ENCODE measurements at places on chromosomes 16 and 17. TPM values are rescaled to one million over a fixed set of nuclear protein-coding genes. Genes with fewer than 3 reads are reported as not detected.

The HAS3 gene
- not detected for total RNA-seq

The P2RX1 gene
- not detected for total RNA-seq

The IRF8 gene
- not detected for total RNA-seq

The ITGB4 gene
- total RNA-seq, result 6.9 TPM

The KRTAP2-1 gene
- not detected for total RNA-seq

The ZG16B gene
- total RNA-seq, result 1.8 TPM

GRCh38 chr16:89330177-89330856 lies 112.8 kb downstream of the ZNF778 start:
- H3K4me3 ChIP-seq, result no peak overlapping the region
- peaks cover 84% of the 10 kb centered on the region for H3K4me1 ChIP-seq
- H3K27ac ChIP-seq, result peak overlapping the region; percentile 42

GRCh38 chr17:3004925-3005324 lies 58.5 kb downstream of the OR1D5 start:
- H3K36me3 ChIP-seq, result peaks cover 15% of the 10 kb centered on the region
- DNase-seq, result no peak
- no peak overlapping the region for H3K27ac ChIP-seq
- H3K4me3 ChIP-seq, result no peak overlapping the region
- no peaks in the 10 kb centered on the region for H3K27me3 ChIP-seq

- peak; percentile 80 for DNase-seq
- H3K4me1 ChIP-seq, result peaks cover 43% of the 10 kb centered on the region
- H3K27me3 ChIP-seq, result peaks cover 4% of the 10 kb centered on the region
- no peaks in the 10 kb centered on the region for H3K36me3 ChIP-seq
- H3K27ac ChIP-seq, result no peak overlapping the region
Measured at GRCh38 chr16:50437769-50438437, 69.1 kb upstream of the BRD7 start.

- H3K4me3 ChIP-seq, result no peak overlapping the region
- H3K4me1 ChIP-seq, result peaks cover 11% of the 10 kb centered on the region
- H3K27ac ChIP-seq, result no peak overlapping the region
- no peak for DNase-seq
Measured at GRCh38 chr17:14452856-14453255, 152.0 kb downstream of the HS3ST3B1 start.

GRCh38 chr17:59367657-59368045 lies 36.2 kb downstream of the YPEL2 start:
- peaks cover 2% of the 10 kb centered on the region for H3K36me3 ChIP-seq
- DNase-seq, result peak; percentile 46
- no peaks in the 10 kb centered on the region for H3K27me3 ChIP-seq
- peak overlapping the region; percentile 76 for H3K27ac ChIP-seq

GRCh38 chr16:3458852-3459361 lies 15.4 kb downstream of the NAA60 start:
- no peaks in the 10 kb centered on the region for H3K27me3 ChIP-seq
- H3K4me3 ChIP-seq, result peak overlapping the region; percentile 92
- H3K4me1 ChIP-seq, result peaks cover 66% of the 10 kb centered on the region

DNA sequence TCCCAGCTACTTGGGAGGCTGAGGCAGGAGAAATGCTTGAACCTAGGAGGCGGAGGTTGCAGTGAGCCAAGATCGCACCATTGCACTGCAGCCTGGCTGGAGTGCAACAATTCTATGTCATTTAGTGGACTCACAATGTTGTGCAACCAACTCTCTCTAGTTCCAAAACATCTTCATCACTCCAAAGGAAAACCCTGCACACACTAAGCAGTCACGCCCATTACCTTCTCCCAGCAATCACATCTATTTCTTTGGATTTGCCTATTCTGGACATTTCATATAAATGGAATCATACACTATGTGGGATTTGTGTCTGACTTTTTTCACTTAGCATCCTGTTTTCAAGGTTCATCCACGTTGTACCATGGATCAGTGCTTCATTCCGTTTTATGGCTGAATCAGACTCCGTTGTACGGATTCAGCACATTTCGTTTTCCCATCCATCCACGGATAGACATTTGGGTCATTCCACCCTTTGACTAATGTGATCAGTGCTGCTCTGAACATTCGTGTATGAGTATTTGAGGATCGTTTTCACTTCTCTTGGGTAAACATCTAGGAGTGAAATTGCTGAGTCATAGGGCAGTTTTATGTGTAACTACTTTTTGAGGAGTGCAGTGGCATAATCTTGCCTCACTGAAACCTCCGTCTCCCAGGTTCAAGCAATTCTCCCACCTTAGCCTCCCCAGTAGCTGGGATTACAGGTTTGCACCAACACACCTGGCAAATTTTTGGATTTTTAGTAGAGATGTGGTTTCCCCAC lies 45.4 kb upstream of the EMP2 start:
- no peak overlapping the region for H3K4me3 ChIP-seq
- peak overlapping the region; percentile 3 for H3K27ac ChIP-seq
- peak; percentile 67 for DNase-seq
- no peaks in the 10 kb centered on the region for H3K36me3 ChIP-seq
- H3K4me1 ChIP-seq, result peaks cover 93% of the 10 kb centered on the region

GRCh38 chr16:73206151-73206707 lies 158.3 kb upstream of the ZFHX3 start:
- peaks cover 3% of the 10 kb centered on the region for H3K27me3 ChIP-seq
- no peak overlapping the region for H3K4me3 ChIP-seq
- no peak overlapping the region for H3K27ac ChIP-seq
- peaks cover 18% of the 10 kb centered on the region for H3K4me1 ChIP-seq

DNA sequence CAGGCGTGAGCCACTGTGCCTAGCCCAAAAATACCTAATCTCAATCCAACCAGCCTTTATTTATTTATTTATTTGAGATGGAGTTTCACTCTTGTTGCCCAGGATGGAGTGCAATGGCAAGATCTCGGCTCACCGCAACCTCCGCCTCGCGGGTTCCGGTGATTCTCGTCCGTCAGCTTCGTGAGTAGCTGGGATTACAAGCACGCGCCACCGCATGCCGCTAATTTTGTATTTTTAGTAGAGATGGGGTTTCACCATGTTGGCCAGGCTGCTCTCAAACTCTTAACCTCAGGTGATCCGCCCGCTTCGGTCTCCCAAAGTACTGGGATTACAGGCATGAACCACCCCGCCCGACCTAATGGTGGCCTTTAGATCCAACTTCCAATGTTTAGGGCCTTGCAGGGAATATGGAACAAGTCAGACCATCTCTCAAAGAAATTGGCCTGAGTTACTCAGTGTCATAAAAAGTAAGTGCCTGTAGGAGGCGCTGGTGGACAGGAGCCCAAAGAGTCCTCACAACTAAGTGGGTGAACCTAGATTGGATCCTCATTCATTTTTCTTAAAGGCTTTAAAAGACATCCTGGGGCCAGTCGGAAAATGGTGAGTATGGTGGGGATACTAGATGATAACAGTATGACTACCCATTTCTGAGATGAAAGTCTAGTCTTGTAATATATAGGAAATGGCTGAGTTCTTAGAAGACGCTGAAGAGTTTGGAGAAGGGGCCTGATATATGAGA lies 4.6 kb downstream of the ZSCAN10 start:
- peaks cover 26% of the 10 kb centered on the region for H3K4me1 ChIP-seq
- no peaks in the 10 kb centered on the region for H3K36me3 ChIP-seq
- peaks cover 20% of the 10 kb centered on the region for H3K27me3 ChIP-seq
- H3K27ac ChIP-seq, result no peak overlapping the region
- peak; percentile 55 for DNase-seq

DNA sequence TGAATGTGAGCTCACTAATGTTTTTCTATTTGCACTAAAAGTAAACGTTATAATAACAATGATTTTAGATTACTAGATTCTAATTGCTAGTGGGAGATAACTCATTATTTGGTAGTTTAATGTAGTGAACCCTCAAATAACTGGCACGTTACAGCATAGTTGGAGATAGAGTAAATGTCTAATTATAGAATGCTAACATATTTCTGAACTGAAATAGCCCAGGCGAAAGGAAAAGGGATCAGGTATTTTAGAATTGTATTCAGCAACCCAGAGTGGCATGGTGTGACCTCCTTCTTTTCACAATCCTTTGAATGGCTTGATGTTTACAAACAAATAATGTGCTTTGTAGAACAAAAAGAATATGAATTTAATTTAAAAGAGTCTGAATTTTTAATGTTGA lies 1221.2 kb downstream of the CDH8 start:
- no peaks in the 10 kb centered on the region for H3K27me3 ChIP-seq
- H3K4me3 ChIP-seq, result no peak overlapping the region
- no peak for DNase-seq
- H3K4me1 ChIP-seq, result no peaks in the 10 kb centered on the region
- no peaks in the 10 kb centered on the region for H3K36me3 ChIP-seq

DNA sequence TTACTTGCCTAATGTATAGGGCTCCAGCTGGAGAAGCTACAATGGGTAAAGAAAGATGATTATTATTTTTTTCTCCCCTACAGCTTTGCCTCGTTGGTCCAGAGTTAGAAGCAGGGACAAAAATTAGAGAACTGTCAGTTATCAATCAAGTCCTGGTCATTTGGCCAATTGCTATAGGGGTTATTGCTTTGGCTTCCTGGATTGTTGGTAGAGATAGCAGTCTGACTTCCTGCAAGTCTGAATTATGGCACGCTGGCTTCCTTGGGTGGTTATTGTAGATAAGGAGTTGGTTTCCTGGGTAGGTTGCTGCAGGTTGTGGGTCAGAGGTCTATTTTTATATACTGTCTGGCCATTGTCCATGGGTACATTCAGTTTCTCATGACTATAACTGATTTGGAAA lies 84.7 kb upstream of the ELAC2 start:
- no peak overlapping the region for H3K4me3 ChIP-seq
- 0 out of 3 replicates have a peak, but pooled peaks cover 2% of the 10 kb centered on the region for H3K27me3 ChIP-seq
- H3K36me3 ChIP-seq, result no peaks in the 10 kb centered on the region
- no peak for DNase-seq
- H3K4me1 ChIP-seq, result peaks cover 35% of the 10 kb centered on the region

GRCh38 chr17:49939318-49939717 lies 29.7 kb upstream of the DLX4 start:
- DNase-seq, result peak; percentile 83
- no peak overlapping the region for H3K27ac ChIP-seq
- H3K4me3 ChIP-seq, result no peak overlapping the region
- no peaks in the 10 kb centered on the region for H3K36me3 ChIP-seq
- H3K4me1 ChIP-seq, result peaks cover 51% of the 10 kb centered on the region

DNA sequence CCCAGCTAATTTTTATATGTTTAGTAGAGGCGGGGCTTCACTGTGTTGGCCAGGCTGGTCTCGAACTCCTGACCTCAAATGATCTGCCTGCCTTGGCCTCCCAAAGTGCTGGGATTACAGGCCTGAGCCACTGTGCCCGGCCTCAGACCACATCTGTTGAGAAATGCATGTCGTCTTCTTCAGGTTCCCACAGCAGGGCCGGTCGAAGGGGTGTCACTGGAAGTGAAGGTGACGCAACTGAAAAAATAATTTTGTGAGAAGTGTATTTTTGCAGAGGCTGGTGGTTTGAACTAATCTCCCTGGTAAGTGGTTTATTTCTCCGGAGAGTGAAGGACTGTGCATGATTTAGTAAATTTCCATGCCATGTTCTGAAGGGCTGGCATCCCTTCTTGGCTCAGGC lies 33.4 kb upstream of the IL34 start:
- no peak for DNase-seq
- no peaks in the 10 kb centered on the region for H3K36me3 ChIP-seq
- no peak overlapping the region for H3K27ac ChIP-seq
- H3K4me3 ChIP-seq, result no peak overlapping the region

DNA sequence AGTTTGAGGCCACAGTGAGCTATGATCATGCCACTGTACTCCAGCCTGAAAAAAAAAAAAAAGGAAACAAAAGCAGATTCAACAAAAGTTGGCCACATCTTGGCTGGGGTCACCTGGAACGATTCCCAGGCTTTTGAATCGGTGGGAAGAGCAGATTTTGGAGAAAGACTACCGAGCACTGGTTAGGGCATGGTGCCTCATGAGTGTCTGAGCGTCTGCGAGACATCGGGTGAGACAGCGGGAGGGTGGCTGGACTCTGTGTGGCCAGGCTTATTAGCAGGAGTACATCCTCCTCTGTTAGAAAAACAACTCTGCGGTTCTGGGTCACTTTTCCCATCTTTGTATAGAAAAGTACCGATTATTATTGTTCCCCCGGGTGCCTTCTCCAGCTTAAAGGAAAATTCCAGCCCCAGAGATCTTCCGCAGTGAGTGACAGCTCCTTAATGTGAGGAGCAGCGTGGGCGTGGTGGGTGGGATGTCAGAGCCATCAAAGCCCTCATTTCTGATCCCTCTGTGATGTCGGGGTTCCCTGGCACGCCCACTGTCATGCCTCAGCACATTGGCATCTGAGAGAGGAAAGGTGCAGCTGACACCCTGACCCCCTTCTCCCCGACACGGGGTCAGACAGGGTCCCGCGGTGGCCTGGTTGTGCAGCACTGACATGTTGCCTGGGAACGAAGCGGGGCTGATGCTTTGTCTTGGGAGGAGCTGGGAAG lies 6.9 kb downstream of the RGS9 start:
- no peak overlapping the region for H3K4me3 ChIP-seq
- H3K27me3 ChIP-seq, result no peaks in the 10 kb centered on the region
- H3K4me1 ChIP-seq, result 0 out of 2 replicates have a peak, but pooled peaks cover 6% of the 10 kb centered on the region
- no peak for DNase-seq
- H3K27ac ChIP-seq, result no peak overlapping the region

DNA sequence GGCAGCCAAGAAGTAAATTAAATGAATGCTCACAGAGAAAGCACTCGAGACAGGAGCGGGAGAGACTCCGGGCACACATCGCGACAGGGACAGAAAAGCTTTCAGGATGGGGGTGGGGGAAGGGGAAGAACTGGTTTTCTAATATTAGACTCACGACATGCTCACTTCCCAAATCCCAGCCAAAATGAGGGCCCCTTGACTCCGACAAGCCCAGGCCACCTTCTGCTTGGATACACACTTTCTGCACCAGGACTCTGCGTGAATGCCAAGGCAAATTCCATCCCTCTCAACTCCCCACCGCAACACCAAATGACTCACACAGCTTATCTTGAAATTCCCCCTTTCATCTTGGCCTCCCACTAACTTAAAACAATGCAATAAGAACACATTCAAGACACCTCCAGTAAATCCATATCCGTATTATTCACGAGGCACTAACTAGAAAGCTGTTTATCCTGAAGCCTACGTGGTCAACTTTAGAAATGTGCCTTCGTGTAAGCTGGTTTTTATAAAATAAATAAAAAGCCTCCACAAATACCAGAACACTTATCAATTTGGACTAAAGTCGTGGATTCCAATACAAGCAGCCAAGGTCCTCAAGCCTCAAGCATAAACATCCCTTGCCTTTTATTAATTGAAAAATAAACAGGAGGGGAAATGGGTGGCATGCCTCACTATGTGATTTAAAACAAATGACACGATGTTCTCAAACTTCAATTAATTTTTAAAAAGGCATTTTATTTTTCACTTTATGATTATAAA lies 46.1 kb downstream of the NXN start:
- peak; percentile 75 for DNase-seq
- H3K36me3 ChIP-seq, result no peaks in the 10 kb centered on the region
- no peak overlapping the region for H3K4me3 ChIP-seq
- H3K4me1 ChIP-seq, result peaks cover 96% of the 10 kb centered on the region

DNA sequence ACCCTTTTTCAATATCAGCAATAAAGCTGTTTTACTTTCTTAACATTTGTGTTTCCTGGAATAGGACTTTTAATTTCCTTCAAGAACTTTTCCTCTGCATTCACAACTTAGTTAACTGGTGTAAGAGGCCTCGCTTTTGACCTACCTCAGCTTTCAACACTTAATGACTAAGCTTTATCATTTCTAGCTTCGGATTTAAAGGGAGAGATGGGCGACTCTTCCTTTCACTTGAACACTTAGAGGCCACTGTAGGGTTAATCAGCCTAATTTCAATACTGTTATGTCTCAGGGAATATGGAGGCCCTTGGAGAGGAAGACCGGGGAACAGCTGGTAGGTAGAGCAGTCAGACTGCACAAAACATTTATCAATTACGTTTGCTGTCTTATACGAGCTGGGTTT lies 4.7 kb downstream of the SYNRG start:
- H3K27me3 ChIP-seq, result no peaks in the 10 kb centered on the region
- no peak overlapping the region for H3K27ac ChIP-seq
- no peaks in the 10 kb centered on the region for H3K36me3 ChIP-seq
- no peak overlapping the region for H3K4me3 ChIP-seq

Data from HepG2 (cell line).